ENCODE measurements at places on chromosomes 6 and 20.

DNA sequence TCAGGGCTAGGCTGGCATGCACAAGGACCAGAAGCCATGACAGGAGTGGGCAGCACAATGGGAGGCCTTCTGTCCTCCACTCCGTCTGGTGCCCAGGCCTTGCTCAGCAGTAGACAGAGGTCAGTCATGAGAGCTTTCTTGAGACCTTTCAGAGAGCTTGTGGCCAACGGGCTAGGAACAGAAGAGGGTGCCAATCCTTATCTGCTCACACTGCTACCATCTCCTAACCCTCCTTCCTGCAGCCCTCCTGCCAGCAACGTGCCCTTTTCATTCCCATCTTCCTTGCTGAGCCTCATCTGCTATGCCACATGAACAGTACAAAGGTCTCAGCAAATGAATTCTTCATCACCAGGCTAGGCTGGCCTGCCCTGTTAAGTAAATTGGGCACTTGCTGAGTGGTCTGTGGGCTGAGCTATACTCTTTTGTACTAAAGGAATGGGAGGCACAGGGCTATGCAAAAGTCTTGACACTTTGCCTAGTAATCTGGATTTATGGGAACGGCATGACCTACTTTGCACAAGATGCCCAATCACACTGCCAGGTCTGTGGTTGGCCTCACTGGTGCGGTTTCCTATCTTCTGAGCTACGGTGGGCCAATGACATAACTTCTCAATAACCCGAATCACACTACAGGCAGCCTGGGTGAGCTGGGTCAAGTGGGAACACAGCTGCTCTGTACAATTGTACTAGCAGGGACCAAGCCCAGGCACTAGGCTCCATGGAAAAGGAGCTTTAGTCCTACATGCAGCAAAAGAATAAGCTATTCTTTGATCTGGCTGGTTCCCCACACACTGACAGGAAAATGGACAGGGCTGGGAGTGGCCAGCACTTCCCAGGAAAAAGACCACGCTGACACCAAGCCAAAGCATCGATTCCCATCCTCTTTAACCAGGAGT is 47.8 kb downstream of the ELOVL5 start:
- DNase-seq, result no peak

GRCh38 chr6:157593596-157593995 is 212.6 kb downstream of the ZDHHC14 start:
- DNase-seq, result no peak

DNA sequence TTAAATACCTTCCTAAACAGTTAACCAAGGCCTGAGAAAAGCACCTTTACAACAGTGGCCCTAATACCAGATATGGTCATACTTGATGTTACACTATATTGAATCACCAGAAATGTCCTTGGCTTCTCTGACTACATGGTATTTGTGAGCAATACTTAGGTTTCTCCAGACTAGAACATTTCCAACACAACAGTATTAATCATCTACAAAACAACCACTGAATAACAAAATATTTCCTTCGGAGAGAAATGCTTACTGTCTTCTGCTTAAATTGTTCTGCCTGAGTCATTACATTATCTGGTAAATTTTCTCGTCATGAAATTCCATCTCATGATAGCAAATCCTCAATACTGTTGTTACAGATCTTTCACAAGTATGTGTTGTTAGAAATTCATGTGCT is 252.9 kb upstream of the RUNX2 start:
- DNase-seq, result peak; percentile 63

GRCh38 chr20:8115436-8115835 is 16.6 kb upstream of the PLCB1 start:
- DNase-seq, result no peak

DNA sequence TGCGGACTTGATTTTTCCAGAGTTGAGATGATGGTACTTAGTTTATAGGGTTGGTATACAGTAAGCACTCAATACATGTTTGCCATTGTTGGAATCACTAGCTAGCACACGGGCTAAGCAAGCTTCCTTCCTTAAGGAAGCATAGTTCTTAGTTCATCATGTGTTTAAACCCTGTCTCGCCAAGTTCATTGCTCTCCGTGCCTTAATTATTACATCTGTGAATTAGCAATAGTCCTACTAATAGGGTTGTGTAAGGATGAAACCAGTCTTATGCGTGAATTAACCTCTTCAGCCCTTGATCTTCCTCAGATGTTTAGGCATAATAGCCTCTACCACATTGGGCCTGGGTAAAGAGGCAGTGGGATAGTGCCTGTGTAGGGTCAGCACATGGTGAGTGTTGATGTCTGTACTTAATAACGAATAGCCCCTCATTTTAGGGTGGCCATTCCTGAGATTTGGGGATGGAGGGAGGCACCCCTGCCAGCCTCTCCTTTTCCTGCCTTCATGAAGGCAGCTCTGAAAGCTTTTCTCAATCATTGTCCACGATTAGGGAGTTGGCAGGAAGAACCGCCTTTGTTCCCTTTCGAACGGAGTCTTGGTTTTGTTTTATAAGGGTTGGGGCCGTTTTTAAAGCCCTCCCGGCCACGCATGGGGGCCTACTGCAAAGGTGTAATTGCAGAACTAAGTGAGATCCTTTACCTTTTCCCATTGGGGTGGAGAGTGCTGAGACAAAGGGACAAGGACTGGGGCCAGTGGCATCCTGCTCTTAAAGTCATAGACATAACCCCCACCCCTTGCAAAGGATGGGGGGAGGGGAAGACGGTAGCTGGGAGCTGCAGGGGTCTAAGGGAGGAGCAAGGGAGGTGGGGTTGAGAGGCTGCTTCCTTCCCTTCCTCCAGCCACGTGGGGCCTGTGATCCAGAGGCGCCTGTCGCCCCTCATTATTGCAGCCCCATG is 2.1 kb downstream of the DNMT3B start:
- no peak for DNase-seq

DNA sequence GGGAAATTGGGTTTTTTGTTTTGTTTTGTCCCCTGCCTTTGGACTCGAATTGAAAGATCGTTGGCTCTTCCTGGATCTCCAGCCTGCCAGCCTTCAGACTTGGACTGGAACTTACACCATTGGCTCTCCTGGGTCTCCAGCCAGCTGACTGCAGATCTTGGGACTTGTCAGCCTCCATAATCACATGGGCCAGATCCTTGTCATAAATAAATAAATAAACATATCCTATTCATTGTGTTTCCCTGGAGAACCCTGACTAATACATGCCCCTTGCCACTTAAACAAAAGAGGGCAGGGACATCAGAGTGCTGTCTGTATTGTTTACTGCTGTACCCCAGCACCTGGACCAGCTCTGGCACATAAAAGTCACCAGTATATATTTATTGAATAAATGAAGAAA is 101.5 kb downstream of the CAP2 start:
- DNase-seq, result no peak

DNA sequence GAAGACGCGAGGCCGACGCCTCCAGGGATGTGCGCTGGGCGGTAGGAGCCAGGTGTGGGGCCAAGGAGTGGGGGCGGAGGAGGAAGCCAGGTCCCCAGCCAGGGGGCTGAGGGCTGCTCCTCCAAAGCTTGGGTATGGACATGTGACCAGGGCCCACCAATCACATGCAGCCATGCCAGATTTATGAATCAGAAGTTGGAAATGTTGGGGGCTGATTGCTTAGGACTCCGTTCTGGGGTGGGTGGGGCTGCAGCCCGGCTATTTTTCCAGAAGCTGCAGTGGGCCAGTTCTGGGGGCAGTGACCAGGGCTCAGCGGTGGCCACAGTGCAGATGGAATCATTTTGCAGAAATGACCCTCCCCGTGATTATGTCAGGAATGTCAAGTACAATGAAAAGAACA is 96.0 kb downstream of the CEBPB start:
- peak; percentile 94 for DNase-seq

DNA sequence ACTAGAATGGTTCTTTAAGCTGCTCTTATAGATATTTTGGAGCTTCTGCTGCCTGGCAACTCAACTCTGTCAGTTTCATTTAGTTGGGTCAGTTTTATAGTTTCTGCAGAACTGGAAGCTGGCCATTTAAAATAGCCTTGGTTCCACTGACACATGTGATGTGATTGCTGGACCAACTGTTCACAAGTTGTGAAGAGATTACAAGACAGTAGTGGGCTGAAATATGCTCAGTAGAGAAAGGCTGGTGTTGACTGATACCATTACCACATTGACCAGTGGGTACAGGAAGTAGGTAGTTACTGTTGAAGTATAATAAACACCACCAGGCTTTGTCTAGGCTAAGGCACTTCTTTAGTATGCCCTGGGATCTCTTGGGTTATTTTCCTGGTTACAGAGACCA is 39.0 kb downstream of the BCKDHB start:
- DNase-seq, result no peak

DNA sequence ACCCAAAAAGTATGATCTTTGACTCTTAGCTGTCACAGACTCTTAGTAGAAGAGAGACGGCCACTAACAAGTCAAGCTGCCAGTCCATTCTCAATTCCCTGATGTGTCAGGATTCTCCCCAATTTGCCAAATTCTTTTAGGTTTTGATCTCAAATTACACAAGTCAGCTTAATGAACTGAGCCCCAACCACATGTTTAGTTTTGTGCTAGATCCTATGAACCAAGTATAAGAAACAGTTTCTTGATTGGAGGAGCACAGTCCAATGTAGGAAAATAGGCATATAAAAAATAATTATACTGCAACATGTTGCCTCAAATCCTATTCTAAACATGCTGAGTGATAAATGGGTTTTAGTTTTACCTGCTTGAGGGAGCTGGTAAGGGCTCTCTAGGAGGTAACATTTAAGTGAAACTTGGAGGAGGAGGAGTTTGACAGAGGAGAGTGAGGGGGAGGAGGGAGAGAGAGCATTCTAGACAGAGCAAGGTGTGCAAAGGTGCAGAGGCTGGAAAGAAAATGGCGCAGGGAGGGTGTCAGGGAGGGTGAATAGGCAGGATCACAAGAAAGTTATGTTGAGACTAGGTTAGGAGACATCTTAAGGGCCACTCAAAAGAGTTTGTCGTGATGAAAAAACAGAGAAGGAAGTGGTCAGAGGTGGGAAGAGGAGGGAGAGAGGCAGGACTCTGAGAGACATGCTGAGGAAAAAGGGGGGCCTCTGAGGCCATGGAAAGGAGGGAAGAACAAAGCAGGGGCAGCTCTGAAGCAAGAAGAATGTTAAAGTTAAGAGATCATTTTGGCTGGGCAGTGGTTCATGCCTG is 22.8 kb upstream of the FAM83C start:
- no peak for DNase-seq

DNA sequence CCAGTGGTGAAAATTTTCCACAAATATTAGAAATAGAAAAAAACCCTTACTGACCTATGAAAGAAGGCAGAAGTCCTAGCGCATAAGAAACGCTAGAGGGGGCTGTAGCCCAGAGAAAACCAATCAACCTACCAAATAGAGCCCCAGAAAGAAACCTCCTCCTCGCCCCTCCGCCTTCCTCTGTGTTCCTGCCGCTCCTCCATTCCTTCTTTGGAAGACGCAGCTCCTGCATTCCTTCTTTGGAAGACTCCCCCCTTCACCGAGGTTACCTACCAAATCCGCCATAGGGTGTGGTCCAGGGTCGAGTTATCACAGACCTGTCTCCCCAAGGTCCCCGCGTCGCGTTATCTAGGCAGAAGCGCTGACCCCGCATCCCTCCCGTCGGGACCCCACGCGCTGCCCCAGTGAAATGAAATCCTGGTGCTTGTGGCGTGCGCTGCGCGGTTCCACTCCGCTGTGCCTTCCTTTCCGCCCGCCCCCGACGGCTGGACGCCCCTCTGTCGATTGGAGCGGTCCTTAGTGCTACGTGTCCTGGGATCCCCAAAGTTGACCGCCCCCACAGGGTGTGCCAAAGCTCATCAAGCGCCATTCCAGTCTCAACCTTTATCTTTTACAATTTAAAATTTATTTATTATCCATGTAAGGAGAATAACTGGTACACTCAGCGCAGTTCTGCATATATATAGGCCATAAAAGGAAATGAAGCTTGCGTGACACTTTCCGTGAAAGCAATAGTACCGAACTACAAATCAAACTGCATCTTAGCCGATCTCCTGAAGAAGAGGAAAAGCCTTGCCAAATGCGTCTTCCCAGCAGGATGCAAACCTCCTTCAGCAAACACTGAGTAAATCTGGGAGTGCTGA is 13.0 kb downstream of the RPP21 start:
- DNase-seq, result peak; percentile 86

GRCh38 chr6:68173616-68174015 is 461.5 kb upstream of the ADGRB3 start:
- no peak for DNase-seq

- no peak for DNase-seq
These were observed 35.1 kb downstream of the RRBP1 start for GRCh38 chr20:17646961-17647301.

GRCh38 chr6:33865478-33866077 is 61.8 kb upstream of the MLN start:
- no peak for DNase-seq

DNA sequence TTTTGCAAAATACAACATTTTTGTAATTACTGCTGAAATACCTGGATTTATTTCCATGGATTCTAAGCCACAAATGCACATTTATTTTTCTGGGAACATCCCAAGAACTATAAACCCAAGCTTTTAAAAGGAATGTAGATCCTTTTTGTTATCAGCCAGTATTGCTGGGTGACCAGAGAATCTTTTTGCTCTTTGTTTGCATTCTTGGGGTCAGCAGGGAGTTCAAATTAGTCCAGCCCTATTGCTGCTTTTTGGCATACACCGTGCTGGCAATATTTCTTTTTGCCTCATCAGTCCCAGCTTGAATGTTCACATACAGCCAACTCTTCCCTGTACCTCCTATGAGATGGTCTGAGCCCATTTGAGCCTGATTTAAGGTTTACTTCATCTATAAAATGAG is 155.2 kb upstream of the CNR1 start:
- DNase-seq, result no peak
